Metanephros (tissue), 2 donors: ENCODE measurements at places on chromosomes 13 and 19. TPM values are rescaled to one million over a fixed set of nuclear protein-coding genes. Genes with fewer than 3 reads are reported as not detected.

The GPR180 gene
- 6.7 TPM for total RNA-seq

The GAPDHS gene
- total RNA-seq = not detected

The ZNF83 gene
- 86.5 TPM for total RNA-seq

The RNF17 gene
- total RNA-seq = not detected

The CDC42EP5 gene
- total RNA-seq = 35.3 TPM

The MUC16 gene
- 0.06 TPM for total RNA-seq

The PTGER1 gene
- 23.0 TPM for total RNA-seq
